ENCODE measurements at places on chromosomes 7 and 10.

GRCh38 chr10:5643346-5644067 is 22.9 kb downstream of the ASB13 start:
- DNase-seq: no peak

DNA sequence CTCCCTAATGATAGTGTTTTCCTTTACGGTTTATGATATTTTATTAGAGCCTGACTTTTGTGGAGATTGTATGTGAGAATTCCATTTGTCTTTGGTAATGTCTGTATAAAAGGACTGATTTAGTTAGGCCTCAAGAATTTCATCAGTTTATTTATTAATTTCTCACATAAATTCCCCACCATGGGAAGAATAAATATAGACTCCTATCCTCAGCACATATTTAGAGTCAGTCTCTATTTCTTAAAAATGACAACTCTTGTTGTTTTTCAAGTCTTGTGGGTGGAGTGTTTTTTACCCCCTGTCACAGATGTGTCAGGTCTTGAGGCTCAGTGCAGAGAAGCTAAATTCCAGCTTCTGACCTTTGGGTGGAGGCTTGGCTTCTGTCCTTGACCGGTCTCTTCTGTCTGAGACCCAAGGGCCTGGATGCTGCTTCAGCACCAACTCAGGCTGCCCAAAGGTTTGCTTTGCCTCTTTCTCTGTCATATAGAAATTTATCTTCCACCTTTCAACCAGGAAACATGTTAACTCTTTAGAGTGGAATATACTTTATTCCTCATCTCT is 117.3 kb upstream of the INHBA start:
- no peak for DNase-seq

DNA sequence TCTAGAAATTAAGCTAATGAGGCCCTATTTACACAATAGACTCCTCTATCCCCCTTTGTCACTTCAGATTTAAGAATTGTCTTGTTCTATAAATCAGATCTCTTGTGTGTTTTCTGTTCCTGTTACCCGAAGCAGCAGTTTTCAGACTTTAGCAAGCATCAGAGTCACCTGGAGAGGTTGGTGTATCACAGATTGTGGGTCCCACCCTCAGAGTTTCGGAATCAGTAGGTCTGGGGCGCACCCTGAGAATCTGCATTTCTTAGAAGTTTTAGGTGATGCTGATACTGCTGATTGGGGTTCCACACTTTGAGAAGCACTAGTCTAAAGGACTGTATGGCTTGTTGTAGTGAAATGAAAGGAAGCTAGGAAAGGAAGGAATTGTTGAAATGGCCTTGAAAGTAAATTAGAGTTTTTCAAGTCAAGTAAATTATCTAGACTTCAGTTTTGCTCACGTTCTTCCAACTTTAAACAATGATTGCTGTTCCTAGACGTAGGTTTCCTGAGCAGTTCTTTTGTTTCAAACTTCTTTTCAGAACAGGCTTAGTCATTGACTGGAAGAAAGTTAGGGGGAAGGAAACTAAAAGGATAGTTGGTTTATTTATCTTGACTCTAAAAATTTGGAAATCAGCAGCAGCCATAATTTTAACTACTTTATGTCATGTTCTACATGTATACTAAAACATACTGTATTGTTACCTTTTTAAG is 15.7 kb downstream of the BPGM start:
- DNase-seq: no peak

DNA sequence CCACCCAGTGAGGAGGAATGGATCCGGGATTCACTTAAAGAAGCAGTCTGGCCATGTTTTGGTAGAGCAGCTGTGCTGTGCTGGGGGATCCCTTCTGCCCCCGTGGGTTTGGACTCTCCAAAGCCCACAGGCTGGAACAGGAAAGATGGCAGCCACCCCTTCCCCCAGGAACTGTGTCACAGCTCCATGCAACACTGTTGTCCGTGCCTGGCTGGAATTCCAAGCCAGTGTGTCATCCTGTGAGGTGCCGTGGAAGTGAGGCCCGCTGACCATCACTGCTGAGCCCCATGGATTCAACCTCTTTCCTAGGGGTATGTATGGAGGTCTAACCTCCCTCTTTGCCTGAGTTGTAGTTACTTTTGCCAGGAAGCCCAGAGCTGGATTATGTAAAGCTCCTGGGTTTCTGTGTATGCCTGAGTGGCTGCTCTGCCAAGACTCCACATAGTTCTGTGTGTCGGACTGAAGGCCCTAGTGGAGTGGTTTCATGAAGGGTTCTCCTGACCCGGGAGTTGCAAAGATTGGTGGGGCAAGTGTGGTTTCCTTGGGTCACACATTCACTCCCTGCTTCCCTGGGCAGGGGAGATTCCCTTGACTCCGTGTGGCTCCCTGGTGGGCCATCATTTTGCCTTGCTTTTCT is 35.1 kb upstream of the PCGF5 start:
- DNase-seq: no peak

- no peak for DNase-seq
Observed at GRCh38 chr7:79529881-79530235, 76.4 kb upstream of the MAGI2 start.

- DNase-seq: no peak
Observed at GRCh38 chr7:22378199-22378980, 21.4 kb upstream of the RAPGEF5 start.

- DNase-seq: no peak
Observed at GRCh38 chr7:12661581-12661980, 25.9 kb upstream of the ARL4A start.

DNA sequence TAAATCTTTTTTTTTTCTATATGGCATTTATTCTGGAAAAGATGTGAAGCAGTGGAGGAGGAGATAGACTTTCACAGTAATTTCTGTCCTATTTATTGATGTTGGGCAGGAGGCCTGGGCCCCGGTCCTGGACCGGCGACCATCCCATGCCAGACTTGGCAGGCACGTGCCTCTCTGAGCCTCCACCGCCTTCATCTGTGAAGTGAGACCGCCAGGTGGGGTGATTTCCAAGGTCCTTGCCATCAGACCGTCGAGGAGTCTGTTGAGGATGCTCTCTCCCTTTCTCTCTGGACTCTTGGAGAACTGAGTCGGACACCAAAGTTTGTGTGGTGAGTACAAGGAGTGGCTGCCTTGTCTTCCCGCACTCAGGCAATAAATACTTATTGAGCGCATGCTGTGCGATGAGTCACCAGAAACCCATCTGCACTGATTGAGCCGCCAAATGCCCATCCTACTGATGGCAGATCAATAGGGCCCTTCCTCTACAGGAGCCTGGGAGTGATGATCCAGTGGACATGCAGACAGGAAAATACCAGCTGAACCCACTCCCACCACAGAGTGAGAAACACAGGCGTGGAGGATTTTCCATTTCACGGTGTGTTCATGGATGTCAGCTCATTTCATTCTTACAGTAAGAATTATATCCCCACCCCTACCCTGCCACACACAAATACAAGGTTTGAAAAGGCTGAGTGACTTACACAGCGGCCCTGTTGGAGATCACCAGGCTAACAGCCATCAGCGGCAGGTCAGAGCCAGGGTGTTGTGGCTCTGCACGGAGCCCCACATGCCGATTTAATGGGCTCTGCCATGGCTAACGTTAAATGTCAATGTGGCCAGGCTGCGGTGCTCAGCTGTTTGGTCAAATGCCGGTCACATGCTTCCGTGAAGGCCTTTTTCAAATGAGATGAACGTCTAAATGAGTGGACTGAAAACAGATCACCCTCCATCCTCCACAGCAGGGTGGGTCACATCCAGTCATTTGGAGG is 11.5 kb upstream of the PRKAG2 start:
- no peak for DNase-seq

DNA sequence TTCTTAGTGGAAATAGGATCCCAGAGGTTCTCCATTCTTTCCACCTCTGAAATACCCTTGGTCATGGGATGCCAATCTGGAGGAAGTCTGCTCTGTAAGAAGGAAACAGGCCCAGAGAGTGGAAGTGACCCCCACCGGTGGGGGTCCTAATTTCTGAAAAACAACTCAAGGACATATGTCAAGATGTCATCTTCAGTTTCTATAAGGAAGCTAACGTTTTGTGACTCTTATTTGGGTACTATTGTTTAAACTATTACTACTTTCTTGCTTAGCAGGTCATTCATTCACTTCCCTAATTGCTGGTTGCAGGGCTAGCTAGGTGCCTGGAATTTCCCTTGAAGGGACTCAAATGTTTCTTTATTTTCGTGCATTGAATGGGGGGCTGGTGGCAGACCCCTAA is 1.9 kb upstream of the ZNF775 start:
- no peak for DNase-seq

DNA sequence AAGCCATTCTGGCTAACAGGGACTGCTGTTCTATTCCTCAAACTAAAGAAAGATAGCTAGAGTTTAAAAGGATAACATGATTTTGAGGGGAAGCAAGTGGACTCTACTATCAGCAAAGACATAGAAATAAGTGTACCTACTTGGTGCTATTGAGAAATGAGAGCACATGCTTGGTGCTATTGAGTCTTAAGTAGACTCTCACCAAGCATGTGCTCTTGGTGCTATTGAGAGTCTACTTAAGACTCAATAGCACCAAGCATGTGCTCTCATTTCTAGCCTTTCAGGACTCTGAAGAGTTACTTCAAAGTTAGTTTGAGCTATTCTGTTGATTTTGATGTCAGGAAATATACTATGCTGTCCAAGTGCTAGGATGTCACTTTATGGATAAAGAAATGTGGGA is 733.0 kb upstream of the ZWINT start:
- no peak for DNase-seq

- no peak for DNase-seq
Observed at GRCh38 chr10:104067525-104067924, 18.2 kb downstream of the COL17A1 start.

GRCh38 chr10:133141144-133141957 is 18.7 kb upstream of the KNDC1 start:
- DNase-seq: no peak

- no peak for DNase-seq
Observed at GRCh38 chr7:34373940-34374339, 284.1 kb upstream of the NPSR1 start.

DNA sequence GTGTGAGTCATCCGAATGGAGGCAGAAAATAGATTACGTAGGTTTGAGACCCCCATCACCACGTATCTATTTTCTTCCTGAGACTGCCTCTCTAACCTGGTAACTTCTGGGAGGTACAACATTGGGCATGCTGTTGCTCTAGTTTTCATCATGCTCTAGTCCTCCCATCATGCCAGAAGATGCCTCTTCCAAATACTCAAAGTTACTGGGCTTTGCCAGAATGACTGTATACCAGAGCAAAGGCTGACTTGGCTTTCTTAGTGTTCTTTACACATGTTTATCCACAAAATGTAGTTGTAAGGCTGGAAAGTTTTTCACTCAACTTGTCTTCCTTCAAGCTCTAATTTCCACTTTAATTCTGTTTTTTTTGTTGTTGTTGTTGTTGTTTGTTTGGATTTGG is 370.5 kb downstream of the MDFIC start:
- no peak for DNase-seq

GRCh38 chr7:149544028-149544427 is 46.4 kb upstream of the ZNF746 start:
- no peak for DNase-seq

GRCh38 chr7:3469641-3470040 is 168.6 kb downstream of the SDK1 start:
- DNase-seq: no peak

- no peak for DNase-seq
Observed at GRCh38 chr7:15609287-15609686, 47.5 kb upstream of the AGMO start.

- no peak for DNase-seq
Observed at GRCh38 chr7:2810682-2811415, 33.3 kb downstream of the GNA12 start.

DNA sequence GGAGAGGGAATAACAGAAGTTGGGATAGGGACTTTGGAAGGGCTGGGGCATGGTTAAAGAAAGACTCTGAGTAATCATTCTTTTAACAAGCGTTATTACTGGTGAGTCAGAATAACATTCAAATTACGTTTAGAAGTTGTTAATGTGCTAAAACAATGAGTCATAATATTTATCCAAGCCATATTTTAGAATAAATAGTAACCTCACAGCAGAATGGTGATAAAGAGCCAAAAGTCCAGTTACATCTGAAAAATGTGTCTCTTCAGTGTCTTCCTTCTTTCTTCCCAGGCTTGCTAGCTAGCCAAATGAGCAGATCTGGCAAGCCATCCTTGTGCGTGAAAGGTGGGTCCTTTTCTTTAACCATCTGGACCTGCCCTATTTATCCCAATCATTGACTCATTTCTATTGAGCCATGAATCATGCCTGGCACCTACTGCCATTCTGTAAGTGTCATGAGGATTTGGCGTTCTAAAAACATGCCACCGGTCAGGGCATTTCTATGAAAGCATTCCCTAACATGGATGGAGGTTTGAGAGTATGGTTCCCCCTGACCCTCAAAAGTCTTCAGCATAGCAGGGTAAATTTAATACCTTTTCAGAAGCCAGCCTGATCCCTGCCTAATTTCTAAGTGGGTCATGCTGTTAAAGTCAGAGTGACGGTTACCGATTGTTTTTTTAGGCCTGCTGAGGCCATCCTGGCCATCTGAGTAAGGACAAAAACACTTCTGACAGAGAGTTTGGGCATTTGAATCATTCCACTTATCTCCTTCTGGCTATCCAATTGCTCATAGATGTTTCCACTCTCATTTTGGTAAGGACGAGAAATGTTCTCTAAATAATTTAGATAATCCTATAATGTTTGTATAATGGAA is 26.9 kb downstream of the MYPN start:
- DNase-seq: no peak

DNA sequence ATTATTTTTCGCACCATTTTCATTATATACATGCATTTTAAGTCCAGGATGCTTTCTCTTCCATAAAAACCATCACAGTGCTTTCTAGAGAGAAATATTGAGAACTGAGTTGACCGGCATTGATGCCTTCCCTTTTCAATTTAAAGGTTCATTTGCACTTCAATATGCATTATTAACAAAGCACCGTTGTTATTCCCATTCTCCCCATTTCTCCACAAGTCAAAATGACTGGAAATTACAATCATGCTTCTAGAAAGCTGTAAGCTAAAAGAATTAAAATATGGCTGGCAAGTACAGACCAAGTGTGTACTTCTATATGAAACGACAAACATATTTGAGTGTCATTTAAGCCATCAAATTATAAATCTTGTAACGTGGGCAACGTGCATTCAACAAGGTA is 219.5 kb downstream of the FANK1 start:
- no peak for DNase-seq

- no peak for DNase-seq
Observed at GRCh38 chr7:1142051-1142635, 17.9 kb downstream of the ZFAND2A start.

DNA sequence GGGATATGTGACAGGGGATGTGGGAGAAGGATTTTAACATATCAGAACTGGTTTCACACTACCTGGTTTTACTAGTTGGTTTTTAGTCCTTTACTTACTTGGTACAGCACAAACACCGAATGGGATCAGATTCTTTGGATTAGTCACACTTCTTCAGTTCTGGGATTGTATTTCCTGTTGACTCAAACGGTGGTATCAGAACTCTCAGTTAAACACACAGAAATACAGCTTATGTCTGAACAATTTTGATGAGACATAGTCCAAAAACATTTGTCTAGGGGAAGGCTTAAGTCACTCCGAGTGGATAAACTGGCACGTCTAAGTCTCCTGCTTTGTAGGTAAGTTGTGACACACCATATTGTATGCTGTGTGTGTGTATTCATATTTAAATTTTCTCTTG is 480.5 kb downstream of the PHTF2 start:
- no peak for DNase-seq

- no peak for DNase-seq
Observed at GRCh38 chr7:109215341-109215740, 645.7 kb downstream of the DNAJB9 start.

Data from stimulated activated CD8-positive, alpha-beta memory T cell treated with anti-CD3 and anti-CD28 coated beads, Interleukin-15, amount 100 ng/mL, for 1 hour (primary cell).